ENCODE measurements at places on chromosomes 4 and X.

GRCh38 chr4:14874990-14875389 lies 127.3 kb upstream of the CPEB2 start:
- peak; percentile 72 for DNase-seq

DNA sequence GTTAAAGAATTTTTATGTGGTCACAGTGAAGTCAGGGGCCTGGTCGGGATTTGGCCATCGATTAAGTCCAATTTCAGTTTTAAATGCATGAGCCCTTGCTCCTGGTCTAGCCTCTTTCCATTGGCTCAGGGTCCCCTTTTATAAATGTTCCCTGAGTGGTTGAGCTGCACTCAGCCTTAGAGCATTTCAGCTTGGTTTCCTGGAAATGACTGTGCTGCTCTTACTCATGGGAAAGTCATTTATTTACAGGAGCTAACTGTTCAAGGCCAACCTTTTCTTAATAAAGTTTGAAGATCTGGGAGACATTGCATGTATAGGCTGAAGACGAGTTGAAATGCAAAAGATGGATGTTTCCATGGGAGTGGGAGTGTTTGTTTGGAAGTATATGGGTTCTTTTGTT lies 98.8 kb upstream of the CLNK start:
- DNase-seq: no peak

GRCh38 chrX:11755724-11756123 lies 2.3 kb upstream of the MSL3 start:
- DNase-seq: no peak

DNA sequence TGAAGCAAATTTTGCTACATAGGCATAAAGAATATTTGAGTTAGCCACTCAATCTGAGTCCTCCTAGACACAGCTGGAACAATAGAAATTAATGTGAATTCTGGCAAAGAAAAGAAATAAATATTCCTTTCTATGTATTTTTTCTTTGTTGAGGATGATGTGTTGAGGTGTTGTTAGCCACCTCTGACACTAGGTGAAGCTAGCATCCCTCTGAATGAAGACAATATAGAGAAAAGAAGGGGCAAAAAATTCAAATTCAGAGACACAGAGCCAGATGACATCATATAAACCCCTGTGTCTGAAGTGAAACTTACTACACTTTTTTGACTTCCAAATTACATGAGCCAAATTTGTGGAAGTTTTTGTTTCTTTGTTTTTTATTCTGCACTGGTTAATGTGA lies 34.6 kb upstream of the TMPRSS11D start:
- DNase-seq: no peak

DNA sequence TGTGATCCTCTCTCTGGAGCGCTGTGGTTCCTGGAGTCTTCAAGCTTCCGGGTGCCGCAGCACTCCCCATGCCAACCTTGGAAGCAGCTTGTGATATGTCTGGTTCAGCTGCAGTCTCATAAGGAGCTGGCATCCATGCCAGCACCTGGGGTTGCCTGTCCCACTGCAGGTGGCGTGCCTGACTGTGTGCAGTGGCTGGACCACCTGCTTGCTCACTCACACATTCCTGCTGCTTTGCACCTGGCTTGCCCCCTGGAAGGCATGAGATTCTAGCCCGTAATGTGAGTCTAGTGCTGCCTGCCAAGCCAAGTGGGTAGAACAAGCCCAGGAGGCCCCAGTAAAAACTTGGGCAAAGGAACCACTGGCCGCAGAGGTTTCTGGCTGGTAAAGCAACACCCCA lies 687.2 kb upstream of the AADAT start:
- DNase-seq: no peak

DNA sequence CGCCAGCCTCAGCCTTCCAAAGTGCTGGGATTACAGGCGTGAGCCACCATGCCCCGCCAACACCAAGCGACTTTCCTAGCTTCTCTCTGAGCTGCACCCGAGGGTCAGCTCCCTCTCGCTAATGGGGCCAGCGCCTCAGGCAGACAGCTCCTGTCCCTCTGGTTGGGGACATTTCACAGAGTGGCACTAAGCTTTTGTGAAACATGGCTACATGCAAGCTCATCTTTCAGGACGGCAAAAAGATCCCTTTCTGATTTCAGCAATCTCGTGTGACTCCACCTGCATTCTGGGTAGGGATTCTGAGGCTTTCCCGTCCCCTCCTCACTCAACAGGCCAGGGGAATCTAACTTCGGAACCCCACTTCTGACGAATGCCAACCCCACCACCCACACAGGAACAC lies 31.0 kb upstream of the C4orf50 start:
- DNase-seq: no peak

DNA sequence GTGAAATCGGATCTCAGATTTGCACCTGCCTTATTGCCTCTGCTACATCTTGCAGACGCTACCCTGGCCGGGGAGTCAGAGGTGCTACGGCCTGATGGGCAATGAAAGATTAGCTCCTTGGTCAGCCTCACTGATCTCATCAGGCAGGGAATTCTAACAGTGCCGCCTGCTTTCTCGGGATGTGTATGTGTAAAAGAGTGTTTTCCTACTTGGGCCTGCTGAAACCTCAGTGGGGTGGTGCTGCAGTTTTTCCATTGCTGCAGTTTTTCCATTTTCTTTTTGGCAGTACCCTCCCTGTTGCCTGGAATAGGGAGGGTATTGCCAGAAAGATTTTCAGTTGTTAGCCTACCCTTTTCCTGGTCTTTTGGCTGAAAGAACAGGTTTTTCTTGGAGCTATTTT lies 117.5 kb downstream of the CDKL5 start:
- DNase-seq: no peak

- no peak for DNase-seq
These were observed 9.0 kb upstream of the KLHL2 start for GRCh38 chr4:165198329-165198728.

DNA sequence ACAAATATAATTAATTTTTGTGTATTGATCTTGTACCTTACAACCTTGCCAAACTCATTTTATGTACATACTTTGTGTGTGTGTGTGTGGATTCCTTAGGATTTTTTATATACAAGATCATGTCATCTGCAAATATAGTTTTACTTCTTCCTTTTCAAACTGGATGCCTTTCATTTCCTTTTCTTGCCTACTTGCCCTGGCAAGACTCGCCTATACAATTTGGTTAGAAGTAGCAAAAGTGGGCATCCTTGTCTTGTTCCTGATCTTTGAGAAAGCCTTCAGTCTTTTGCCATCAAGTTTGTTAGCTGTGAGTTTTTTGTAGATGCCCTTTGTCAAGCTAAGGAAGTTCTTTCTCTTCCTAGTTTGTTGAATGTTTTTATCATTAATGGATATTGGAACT lies 30.5 kb downstream of the RUFY3 start:
- peak; percentile 49 for DNase-seq

- no peak for DNase-seq
These were observed 368.0 kb upstream of the TECRL start for GRCh38 chr4:64777286-64777685.

DNA sequence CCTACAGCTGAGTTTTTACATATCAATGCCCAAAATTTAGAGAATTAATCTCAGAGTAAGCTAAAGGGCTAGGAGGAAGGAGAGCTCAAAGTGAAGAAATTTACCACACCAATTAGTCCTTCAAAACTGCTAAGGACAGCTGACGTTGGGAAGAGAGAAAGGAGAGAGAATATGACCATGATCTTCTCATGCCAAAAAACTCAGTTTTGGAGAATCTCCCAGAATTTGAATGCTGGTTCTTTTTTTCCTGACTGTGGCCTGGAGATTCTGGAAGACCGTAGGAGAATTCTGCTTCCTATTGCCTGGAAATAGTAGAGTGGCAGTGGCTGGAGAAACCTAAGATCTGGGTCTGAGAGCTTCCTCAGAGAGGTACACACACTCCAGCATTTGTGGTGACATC lies 834.4 kb upstream of the SLIT2 start:
- no peak for DNase-seq

DNA sequence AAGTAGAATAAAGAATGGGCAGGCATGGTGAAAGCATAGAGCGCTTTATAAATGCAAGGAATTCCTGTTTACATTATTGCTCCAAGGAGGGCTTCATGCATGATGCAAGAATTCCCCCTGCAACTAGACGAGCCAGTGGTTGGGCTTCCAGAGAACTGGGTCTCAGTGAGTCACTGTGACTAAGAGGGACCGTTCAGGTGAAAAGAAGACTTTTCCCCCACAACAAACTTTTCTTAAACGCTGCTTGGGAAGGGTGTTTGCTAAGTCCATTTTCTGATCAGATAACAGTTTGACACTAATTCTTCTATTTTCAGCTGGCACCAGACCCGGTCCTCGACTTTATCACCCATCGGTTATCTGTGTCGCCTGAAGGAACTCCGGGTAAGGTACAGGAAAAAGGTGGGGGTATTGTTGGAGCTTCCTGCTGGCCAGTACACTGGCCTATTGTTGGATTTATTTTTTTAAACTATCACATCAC lies 40.1 kb downstream of the LDB2 start:
- DNase-seq: no peak

DNA sequence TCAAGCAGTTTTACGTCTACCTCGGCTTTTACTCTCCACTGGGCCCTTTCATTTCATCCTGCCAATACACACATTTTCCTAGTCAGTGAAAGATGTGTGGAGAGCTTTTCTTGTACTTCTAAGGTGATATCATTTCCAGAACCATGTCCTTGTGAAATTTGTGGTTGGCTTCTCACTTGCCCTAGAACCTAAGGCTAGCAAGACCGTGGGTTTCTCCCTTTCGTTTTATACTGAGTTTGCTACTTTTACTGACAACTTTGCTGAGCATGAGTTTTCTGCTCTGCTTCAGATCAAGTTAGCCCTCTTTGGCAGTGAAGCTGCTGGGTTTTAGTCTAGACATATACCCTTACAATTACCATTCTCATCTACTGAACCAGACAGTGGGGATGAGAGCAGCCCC lies 95.7 kb upstream of the FRMPD4 start:
- no peak for DNase-seq

DNA sequence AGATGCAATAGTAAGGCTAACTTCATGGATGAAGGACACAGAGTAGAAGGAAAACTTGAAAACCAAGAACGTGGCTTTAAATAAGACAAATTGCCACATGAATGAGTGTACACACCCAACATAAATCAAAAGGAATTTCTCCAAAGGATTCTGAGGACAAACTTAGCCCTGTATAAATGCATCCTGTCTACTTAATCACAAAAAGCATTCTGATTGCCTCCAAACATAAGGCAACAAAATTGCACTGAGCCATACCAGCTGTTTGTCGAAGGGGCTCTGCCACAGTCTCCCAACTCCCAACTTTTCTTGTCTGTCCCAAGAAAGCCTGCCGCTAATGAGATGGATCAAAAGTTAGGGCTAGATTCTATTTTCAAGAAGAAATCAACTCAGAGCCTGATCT lies 194.3 kb downstream of the SOWAHB start:
- DNase-seq: no peak

DNA sequence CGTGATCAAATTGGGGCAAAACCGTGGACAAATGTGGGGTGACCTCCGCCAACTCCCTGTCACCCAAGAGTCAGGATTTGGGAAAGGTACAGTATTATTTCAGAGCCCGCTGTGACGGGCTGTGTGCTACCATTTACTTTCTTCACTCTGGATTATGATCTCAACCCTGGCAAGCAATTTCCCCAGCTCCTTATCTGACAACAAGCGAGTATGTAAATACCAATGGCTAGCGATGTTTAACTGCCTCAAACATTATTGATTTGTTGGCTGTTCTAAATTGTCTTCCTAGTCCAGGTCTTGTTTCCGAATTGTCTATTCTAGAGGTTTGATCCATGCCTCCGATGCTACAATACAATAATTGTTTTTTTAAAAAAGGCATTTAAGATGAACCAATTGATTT lies 17.7 kb upstream of the PITX2 start:
- no peak for DNase-seq

- DNase-seq: no peak
These were observed 22.0 kb upstream of the MSANTD1 start for GRCh38 chr4:3226944-3227343.

DNA sequence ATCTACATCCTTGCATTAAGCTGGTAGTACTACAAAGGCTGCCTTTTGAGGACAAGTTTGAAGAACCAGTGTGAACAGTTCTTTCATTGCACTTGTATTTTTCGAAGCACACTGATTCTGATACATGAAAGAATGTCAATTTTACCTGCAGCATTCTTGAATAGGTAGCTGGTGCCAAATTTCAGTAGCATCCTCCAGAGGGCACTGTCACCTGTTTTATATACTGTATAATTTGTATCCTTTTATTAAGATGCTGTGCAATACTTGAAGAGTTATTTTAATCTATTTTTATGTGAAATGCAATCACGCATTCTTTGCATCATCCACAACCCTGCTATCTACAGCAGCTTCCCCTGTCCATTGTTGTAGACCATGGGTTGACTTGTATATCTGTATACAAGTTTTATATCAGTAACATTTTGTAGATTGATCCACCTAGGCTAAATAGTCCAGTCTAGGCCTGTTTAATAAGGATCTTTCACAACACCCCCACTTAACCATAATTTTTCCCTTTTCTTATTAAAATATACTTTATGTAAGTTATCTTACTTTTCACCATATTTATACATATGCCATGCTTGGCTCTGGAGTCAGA lies 325.7 kb downstream of the PCDH7 start:
- DNase-seq: no peak

- no peak for DNase-seq
These were observed 2.2 kb upstream of the FBXL5 start for GRCh38 chr4:15657366-15657765.

GRCh38 chr4:157564771-157565170 lies 344.2 kb downstream of the GRIA2 start:
- no peak for DNase-seq

GRCh38 chr4:153241970-153242838 lies 38.0 kb downstream of the TRIM2 start:
- no peak for DNase-seq

GRCh38 chr4:75484190-75484589 lies 30.0 kb downstream of the RCHY1 start:
- DNase-seq: no peak

DNA sequence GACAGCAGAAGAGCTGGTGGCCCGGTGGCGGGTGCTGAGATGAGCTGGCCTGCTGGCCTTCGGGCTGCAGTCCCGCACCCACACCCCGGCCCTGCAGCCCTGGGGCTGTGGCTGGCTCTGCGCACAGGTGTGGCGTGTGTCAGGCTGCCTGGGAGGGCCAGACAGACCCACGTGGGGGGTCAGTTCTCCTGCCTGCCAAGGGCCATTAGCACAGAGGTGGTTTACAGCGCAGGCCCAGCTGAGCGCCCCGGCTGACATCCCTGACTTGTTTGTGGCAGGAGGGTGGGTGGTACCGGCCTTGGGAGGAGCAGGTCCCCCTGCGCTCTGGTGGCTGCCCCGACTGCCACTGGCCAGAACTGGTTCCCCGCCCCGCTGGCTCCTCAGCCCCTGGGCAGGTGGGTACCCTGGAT lies 9.4 kb upstream of the HGFAC start:
- DNase-seq: no peak

- DNase-seq: no peak
These were observed 46.7 kb downstream of the GPRASP3 start for GRCh38 chrX:102767287-102767686.

GRCh38 chr4:7154351-7154981 lies 37.9 kb upstream of the SORCS2 start:
- DNase-seq: no peak
